ENCODE measurements at places on chromosomes 4 and X. TPM values are rescaled to one million over a fixed set of nuclear protein-coding genes. Genes with fewer than 3 reads are reported as not detected.

- H3K36me3 ChIP-seq = no peaks in the 10 kb centered on the region
- H3K27ac ChIP-seq = no peak overlapping the region
- no peaks in the 10 kb centered on the region for H3K27me3 ChIP-seq
- H3K4me1 ChIP-seq = no peaks in the 10 kb centered on the region
- H3K4me3 ChIP-seq = no peak overlapping the region
Measured at GRCh38 chr4:14659286-14659685, 343.0 kb upstream of the CPEB2 start.

The RPL34 gene
- total RNA-seq = 691 TPM

The DOCK11 gene
- 36.3 TPM for total RNA-seq

The LUZP4 gene
- total RNA-seq = not detected

The STAP1 gene
- total RNA-seq = not detected

The CTAG2 gene
- not detected for total RNA-seq

The PNMA5 gene
- not detected for total RNA-seq

The NAA11 gene
- not detected for total RNA-seq

GRCh38 chrX:25597551-25597950, 540.6 kb upstream of the MAGEB18 start:
- H3K36me3 ChIP-seq = no peaks in the 10 kb centered on the region
- no peak overlapping the region for H3K4me3 ChIP-seq
- H3K27ac ChIP-seq = no peak overlapping the region
- H3K27me3 ChIP-seq = no peaks in the 10 kb centered on the region
- no peaks in the 10 kb centered on the region for H3K4me1 ChIP-seq
